Activated T-cell treated with anti-CD3 and anti-CD28 coated beads, Interleukin-2, amount 50 U/mL, for 72 hours (primary cell): ENCODE measurements at places on chromosomes 12 and 14. TPM values are rescaled to one million over a fixed set of nuclear protein-coding genes. Genes with fewer than 3 reads are reported as not detected.

GRCh38 chr14:77301103-77301502 lies 19.6 kb downstream of the POMT2 start:
- peak; percentile 76 for DNase-seq

- DNase-seq, result peak; percentile 70
Observed at GRCh38 chr14:61662437-61663311, 32.6 kb upstream of the HIF1A start.

Gene AGAP2
- total RNA-seq, result 21.7 TPM

Gene PTPRO
- total RNA-seq, result 0.28 TPM

Gene GARIN6
- total RNA-seq, result not detected
